ENCODE measurements at places on chromosomes 6 and 20. TPM values are rescaled to one million over a fixed set of nuclear protein-coding genes. Genes with fewer than 3 reads are reported as not detected.

Gene PRL
- total RNA-seq = not detected

Gene GZF1
- total RNA-seq = 17.0 TPM

Gene SSTR4
- total RNA-seq = not detected

Gene SLC22A16
- total RNA-seq = under 0.01 TPM

Gene AGER
- total RNA-seq = 0.60 TPM

Gene ARMC12
- total RNA-seq = 0.43 TPM

Gene ARMH2
- not detected for total RNA-seq

Gene BPIFB1
- total RNA-seq = not detected

Gene BTN1A1
- not detected for total RNA-seq

Gene PRKN
- total RNA-seq = 3.1 TPM

Gene UNC5CL
- total RNA-seq = 0.09 TPM

Gene FAM209A
- 0.17 TPM for total RNA-seq

Gene MMUT
- total RNA-seq = 14.7 TPM

Gene MRPS18B
- total RNA-seq = 70.6 TPM

Gene PMEPA1
- 1.1 TPM for total RNA-seq

Gene BNIP5
- not detected for total RNA-seq

Gene RHAG
- total RNA-seq = 0.11 TPM

Gene AFG1L
- total RNA-seq = 2.9 TPM

Gene STMND1
- total RNA-seq = not detected

Gene ABHD16B
- not detected for total RNA-seq
